ENCODE measurements at places on chromosomes 7 and 10. TPM values are rescaled to one million over a fixed set of nuclear protein-coding genes. Genes with fewer than 3 reads are reported as not detected.

The AGR2 gene
- total RNA-seq = 0.51 TPM

The SFRP5 gene
- total RNA-seq = not detected

The NMT2 gene
- total RNA-seq = 40.6 TPM

The ZNF425 gene
- 3.5 TPM for total RNA-seq

The HKDC1 gene
- total RNA-seq = 0.85 TPM

The FAM13C gene
- total RNA-seq = 16.7 TPM

DNA sequence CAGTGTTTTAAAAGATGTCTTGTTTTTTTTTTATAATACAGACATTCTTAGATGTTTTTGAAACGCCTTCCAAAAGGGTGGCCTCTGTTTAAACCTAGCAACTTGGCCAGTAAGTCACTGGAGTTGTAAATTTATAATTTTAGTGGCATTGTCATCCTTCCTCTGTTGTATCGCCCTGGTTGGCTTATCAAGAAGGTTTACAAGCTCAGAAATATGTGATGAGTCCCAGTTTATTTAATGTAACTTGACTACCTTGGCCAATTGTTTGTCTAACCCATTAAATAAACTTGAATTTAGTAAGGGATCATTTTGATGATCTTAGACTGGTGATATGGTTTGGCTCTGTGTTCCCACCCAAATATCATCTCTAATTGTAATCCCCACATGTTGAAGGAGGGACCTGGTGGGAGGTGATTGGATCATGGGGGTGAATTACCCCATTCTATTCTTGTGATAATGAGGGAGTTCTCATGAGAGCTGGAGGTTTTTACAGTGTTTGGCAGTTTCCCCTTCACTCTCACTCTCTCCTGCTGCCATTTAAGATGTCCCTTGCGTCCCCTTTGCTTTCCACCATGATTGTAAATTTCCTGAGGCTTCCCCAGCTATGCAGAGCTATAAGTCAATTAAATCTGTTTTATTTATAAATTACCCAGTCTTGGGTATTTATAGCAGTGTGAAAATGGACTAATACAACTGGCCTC lies 13.4 kb upstream of the NT5C3A start:
- DNase-seq = no peak

- no peak for DNase-seq
Observed at GRCh38 chr7:84399661-84400060, 205.1 kb upstream of the SEMA3A start.

- no peak for DNase-seq
Observed at GRCh38 chr7:2824678-2825461, 19.2 kb downstream of the GNA12 start.

GRCh38 chr7:36286688-36287087 lies 103.0 kb upstream of the ANLN start:
- no peak for DNase-seq

DNA sequence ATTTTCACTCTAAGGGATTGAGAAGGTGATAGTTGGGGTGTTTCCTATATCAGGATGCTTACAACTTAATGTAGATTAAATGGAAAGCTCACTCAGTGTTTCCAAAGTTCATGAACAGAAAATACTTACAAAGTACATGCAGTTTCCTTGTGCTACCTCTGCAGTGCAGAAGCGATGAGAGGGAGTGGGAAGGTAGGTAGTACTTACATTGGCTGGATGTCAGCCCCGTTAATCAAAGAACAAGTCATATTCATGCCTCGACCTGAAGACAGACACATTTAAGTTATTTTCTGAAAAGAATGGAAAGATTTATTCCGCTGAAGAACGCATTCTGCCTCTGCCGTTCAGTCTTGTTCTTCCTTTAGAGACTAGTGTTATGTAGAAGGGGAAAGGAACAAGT lies 93.1 kb downstream of the ZMYND11 start:
- no peak for DNase-seq

DNA sequence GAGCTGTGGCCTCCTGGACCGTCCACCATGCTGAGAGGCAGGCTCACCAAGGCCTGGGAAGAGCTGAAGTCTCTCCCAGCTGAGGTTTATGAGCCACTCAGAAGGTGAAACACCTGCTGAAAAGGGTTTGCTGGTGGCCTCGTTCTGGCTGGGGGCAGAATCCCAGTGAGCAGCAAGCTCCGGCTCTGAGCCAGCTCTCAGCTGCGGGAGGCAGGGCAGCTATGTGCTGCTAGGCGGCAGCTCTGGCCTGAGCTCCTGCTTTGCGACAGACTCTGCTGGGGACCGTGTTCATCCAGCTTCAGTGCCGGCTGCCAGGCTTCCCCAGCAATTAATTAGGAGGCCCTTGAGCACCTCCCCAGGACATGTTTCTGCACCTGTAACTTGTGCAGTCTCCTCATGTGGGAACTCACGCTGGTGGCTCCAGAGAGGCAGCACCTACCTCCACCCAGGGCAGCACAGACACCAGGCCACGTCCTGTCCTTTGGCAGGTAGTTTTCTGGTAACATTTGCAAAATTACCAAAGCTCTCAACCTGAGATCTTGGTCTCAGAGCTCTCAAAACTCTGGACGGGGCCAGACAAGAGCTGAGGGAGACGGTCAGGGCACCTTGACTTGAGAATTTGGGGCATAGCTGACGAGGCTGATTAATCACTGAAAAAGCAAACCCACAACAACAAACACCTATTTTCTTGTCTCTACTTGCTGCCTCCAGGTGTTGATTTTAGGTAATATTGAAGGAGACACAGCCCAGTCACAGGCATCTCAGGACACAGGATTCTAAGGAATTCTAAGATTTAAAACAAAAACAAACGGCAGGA lies 185.0 kb downstream of the TCERG1L start:
- no peak for DNase-seq

GRCh38 chr7:111086532-111086931 lies 4.4 kb upstream of the LRRN3 start:
- no peak for DNase-seq

GRCh38 chr7:4730971-4731370 lies 44.5 kb upstream of the AP5Z1 start:
- no peak for DNase-seq

- no peak for DNase-seq
Observed at GRCh38 chr7:33192695-33193291, 63.4 kb downstream of the BBS9 start.

GRCh38 chr10:23065181-23065948 lies 30.0 kb upstream of the MSRB2 start:
- peak; percentile 46 for DNase-seq

- DNase-seq = no peak
Observed at GRCh38 chr7:99766484-99767099, 17.4 kb downstream of the CYP3A4 start.

DNA sequence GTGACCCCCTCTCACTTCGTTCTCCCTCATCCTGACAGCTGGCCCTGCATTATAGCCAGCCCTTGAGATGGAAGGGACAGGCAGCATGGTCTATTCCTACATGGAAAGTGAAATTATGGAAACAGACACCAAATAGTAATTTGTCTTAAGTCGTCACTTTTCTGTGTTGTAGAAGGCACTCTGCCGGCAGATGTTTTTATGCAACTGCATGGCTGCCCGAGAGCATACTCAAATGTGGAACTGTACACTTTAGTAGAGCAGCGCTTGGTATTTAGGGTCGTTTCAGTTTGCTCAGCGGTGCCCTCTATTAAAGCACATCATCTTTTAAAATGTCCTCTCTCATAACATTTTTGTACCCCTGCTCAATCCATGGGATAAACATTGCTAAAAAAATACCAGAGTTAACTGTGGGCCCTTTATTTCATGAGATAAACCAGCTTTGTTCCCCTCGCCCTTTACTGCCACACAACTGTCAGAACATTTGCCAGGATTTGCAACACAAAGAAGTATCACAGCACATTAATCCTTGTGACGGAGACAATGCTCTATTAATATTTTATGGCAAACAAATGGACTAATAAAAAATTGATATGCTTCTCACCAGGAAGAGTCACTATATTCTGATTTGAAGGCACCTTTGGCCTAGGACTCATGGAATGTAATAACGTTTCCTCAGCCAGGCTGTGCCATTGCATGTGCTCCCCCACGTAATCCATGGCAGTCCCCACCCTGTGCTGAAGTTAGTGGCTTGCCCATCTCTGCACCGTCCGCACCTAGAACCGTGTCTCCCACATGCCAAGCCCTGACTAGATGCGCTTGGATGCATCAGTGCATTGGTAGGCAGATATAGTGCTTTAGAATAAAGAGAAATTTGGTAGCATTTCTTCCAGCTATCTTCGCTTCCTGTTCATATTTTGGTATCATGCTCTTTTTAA lies 221.3 kb downstream of the PAXIP1 start:
- DNase-seq = no peak

GRCh38 chr7:27941522-27941921 lies 201.6 kb downstream of the TAX1BP1 start:
- no peak for DNase-seq

- DNase-seq = no peak
Observed at GRCh38 chr10:129844216-129844766, 119.8 kb downstream of the EBF3 start.

Measured in dermis blood vessel endothelial cell (primary cell).